ENCODE measurements at places on chromosomes 7 and 10.

DNA sequence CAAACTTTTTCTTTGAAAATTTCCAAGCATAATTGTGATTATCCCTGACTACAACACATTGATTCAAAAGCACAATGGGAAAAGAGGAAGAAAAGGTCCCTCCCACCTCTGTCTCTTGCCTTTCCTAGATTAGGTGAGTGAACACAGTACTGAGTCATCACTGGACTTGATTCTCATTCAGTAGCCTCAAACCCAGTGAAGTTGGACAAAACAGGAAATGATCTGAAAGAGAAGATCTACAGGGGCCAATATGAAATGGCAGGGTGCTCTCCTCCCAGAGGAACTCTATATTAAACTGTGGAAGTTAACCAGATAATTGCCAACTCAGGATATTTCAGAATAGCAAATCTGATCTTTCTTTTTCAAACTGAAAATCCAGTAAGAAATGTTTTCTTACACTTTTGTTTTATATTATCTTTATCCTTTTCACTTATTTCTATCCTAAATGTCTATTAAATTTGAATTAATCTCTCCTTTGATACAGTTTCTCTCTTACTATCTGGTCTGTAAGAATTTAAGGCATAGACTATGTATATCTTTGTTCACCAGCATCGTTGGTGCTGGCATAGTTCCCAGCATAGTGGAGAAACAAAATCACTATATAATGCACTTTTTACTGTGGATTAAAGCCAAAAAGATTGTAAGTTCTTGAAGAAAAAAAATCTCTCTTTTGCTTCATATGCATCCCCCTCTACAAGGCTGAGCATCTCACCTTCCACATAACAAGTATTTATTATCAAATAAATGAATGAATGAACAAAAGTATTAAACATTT lies 41.4 kb upstream of the IKZF1 start:
- no peak for DNase-seq

GRCh38 chr7:47801423-47801822 lies 146.8 kb downstream of the PKD1L1 start:
- DNase-seq = no peak

GRCh38 chr7:104207348-104207730 lies 474 bp downstream of the ORC5 start:
- DNase-seq = no peak

DNA sequence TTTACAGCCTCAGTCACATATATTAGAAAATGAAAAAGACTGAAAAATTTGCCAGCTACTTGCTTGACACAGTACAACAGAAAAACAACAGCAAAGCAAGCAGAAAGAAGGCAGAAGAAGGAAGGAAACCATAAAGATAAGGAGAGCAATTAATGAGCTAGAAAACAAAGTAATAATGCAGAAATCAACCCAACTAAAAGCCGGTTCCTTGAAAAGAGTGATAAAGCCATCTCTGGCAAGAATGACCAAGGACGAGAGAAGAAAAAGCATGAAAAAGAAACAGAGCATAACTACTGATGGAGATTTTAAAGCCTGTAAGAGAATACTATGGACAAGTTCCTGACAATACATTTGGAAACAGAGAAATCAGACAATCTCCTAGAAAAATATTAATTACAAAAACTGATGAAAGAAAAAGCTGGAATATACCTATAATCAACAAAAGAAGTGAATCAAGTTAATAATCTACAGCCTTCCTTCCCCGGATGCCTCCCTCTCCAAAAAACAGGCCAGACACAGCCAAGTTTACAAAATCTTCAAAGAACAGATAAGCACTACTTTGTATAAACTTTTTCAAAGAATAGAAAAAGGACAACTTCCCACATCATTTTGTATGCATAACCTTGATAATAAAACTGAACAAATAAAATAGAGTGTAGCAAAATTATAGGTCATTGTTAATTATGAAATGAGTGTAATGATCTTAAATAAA lies 204.0 kb downstream of the BAMBI start:
- no peak for DNase-seq

GRCh38 chr7:20241194-20241910 lies 24.2 kb upstream of the MACC1 start:
- no peak for DNase-seq

GRCh38 chr7:32943252-32944030 lies 13.8 kb upstream of the FKBP9 start:
- DNase-seq = no peak

GRCh38 chr10:17226891-17227303 lies 1.1 kb upstream of the VIM start:
- no peak for DNase-seq

- no peak for DNase-seq
Measured at GRCh38 chr7:143362131-143363015, at the start of gene FAM131B. FAM131B (minus strand) TSS chr7:143362713; CDS start chr7:143362603, 110 bp downstream.

Measured in CD4-positive, alpha-beta T cell treated with Interferon gamma for 1 hour (primary cell).